ENCODE measurements at places on chromosomes 12 and 14.

- no peak for DNase-seq
Observed at GRCh38 chr14:37060496-37061260, 111.7 kb downstream of the SLC25A21 start.

GRCh38 chr14:36588788-36589187 is 6.4 kb upstream of the NKX2-8 start:
- no peak for DNase-seq

- DNase-seq, result no peak
Observed at GRCh38 chr14:58884442-58884841, 246.7 kb downstream of the DACT1 start.

DNA sequence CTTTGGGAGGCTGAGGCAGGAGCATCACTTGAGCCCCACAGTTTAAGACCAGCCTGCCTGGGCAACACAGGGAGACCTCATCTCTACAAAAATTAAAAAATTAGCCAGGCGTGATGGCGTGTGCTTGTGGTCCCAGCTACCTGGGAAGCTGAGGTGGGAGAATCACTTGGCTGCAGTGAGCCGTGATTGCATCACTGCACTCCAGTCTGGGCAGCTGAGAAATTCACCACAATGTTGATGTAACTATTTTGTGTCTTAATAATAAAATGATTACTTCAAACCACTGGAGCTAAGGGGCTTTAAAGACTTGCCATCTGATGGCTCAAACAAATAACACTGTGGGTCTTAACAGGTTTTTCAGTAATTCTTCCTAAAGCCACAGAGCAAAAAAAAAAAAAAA is 10.8 kb downstream of the ERH start:
- no peak for DNase-seq

DNA sequence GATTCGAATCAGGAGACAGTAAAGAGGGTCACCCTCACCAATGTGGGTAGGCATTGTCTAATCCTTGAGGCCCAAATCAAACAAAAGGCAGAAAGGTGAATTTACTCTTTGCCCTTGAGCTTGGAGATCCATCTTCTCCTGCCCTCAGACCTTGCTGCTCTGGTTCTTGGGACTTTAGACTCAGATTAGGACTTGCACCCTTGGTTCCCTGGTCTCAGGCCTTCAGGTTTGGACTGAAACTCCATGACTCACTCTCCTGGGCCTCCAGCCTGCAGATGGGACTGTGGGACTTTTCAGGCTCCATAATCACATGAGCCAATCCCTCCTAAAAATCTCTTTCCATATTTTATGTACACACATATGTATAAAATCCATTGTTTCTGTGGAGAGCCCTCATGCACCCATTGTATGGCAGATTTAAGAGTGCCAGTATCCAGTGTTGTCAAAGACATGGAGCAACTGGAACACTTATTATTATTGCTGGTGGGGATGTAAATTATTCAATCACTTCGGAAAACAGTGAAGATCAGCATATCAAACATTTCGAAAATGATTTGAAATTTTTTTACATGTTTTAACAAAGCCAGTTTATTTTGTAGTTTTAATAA is 48.7 kb downstream of the EID3 start:
- DNase-seq, result no peak

DNA sequence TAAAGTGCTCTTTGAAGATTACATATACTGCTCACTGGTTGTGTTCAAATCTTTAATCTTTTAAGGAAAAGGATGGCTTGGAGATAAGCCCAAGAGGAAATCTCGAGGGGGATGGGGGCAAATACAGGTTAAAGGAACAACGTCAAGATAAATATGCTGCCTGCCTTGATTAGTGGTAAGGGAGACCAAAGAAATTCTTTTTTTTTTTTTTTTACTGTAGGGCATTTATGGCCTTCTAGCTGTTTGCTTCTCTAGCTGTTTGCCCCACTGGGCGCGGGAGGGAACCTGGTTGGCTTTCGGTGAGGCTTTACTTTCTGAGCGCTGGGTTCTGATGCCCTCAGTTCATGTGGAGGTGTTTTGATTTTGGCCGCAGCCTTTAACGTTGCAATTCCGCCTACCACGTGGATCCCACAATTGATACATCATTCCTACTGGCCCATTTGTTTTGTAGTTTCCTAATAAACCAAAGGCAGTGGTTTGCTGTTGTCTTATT is 5.7 kb downstream of the CCND2 start:
- DNase-seq, result no peak

- DNase-seq, result no peak
Observed at GRCh38 chr12:3271146-3271545, 194.0 kb downstream of the TSPAN9 start.

- DNase-seq, result no peak
Observed at GRCh38 chr12:6963791-6964413, 6.6 kb downstream of the PHB2 start.

- DNase-seq, result no peak
Observed at GRCh38 chr12:47885566-47885965, 19.2 kb downstream of the VDR start.

DNA sequence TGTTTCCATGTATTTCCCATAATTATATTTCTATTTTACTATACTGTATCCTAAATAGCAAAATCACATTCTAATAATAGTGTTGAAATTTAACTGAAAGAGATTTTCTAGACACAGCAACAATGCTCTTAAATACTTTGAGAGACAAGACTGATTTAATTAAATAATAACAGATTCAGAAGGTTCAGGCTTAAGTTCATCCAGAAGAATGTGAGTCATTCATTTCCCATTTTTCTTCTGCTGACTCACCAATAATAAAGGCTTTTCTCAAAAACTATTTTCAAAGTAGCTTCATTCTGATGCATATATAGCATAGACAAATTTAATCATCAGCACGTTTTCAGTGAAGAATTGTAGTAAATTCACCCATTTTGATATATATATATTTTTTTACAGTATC is 481.4 kb downstream of the MDGA2 start:
- no peak for DNase-seq

DNA sequence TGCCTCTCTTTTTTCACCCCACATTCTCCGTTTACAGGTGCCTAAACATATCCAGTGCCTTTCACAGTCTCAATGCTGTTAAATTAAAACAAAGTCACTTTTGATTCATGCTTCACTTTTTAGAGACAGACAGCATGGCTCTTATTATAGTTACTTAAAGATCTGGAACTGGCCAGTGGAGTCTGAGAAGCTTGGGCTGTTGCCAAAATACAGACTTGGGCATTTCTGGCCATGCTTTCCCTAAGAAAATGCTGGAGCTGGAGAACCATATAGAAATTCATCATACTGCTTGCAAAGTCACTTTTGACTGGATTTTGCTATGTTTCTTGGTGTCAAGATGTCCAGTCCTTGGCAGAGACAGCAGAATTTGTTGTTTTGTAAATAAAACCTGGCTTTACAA is 12.2 kb upstream of the GPR68 start:
- DNase-seq, result no peak

GRCh38 chr14:96554315-96554910 is 52.2 kb downstream of the PAPOLA start:
- DNase-seq, result no peak

GRCh38 chr12:129378496-129378895 is 525.2 kb downstream of the GLT1D1 start:
- DNase-seq, result no peak

- DNase-seq, result no peak
Observed at GRCh38 chr14:47691829-47692228, 16.4 kb upstream of the MDGA2 start.

DNA sequence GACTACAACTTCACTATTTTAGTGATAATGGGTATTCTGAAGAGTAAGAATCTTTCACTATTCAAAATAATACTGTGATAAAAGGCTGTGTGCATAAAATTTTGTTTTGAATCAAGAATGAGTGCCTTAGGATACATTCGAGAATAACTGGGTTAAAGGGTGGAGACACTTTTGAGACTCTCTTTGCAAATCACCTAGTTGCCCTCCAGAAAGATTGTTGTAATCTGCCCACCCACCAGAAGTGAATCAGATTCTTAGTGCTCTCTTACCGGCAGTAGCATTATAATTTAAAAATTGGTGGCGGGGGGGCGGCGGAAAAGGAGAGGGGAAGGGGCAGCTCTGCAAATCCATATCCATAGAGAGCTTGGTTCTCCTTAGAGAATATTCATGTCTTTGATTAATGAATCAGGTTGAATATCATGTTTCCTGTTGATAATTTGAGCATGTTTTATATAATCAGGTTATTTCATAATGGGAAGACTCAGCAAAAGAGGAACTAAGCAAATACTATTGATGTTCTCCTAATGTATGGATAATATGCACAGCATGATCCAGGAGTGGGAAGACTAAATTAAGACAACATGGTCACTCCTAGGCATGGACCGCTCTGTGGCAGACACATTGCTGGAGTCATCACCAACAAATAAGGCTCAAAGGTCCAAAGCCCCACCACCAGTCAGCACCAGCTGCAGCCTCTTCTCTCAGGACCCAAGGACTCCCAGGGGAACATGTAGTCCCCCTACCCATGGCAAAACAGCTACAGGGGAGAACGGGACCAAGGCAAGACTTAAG is 62.7 kb upstream of the CHGA start:
- DNase-seq, result no peak

GRCh38 chr12:31120392-31121008 is 46.8 kb downstream of the DDX11 start:
- no peak for DNase-seq

GRCh38 chr14:105292826-105293711 is 7.7 kb downstream of the BRF1 start:
- DNase-seq, result no peak

DNA sequence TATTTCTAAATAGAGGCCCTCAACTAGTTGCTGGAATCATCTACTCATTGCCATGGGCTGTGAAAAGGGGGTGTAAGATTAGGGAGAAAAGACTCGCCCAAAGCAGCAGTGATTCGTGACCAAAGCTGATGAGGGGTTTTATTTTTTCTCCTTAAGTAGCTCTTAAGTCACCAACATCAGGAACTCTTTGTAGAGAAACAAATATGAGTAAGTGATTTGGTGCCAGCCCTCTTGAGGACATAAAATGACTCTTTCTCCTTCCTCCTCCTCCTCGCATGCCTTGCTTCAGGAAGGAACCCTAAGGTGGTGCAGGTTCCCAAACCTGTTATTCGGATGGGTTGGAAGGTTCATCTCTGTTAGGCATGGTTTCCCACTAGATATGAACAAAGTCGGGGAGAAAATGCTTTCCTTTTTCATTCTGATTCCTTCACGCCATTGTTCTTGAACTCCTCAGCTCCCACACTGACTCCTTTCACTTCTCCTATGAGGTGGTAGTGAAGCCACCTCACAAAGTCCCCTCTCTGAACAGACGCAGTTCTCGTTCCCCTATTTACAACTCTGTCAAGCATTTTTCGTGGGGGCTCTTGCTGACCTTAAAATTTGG is 113.4 kb downstream of the ETV6 start:
- DNase-seq, result no peak

DNA sequence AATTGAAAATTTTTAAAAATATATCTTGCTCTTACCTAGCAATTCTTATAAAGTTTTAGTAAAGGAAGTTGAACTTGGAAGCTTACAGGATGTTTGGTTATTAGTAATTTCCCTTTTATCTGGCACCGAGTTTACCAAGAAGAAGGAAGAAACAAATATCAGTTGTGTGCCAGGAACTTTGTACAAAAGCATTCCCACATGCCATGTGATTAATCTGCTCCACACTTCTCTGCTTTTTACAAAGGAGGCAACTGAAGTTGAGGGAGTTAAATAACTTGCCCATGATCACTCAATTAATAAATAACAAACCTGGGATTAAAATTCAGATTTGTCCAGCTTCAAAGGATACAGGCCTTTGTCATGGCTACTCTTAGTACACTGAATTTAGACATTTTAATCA is 122.5 kb upstream of the BCAT1 start:
- DNase-seq, result no peak

- no peak for DNase-seq
Observed at GRCh38 chr12:83036847-83037246, 350.1 kb downstream of the TMTC2 start.

DNA sequence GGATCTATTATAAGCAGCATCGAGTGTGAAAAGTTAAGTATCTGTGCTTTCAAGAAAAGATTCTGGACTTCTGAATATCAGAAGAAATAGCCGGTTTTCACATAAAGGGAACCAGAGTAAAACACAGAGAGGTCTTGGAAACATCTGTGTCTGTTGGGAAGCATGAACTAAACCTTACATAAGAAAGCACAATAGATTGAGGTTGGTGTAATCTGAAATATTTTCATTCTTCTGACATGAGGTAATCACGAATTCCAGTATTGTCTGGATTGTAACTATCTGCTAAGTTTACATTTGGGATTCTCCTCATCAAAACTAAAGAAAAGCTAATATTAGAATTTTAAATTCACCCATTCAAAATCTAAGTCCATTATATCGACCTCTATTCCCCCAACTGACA is 161.3 kb downstream of the CPNE8 start:
- no peak for DNase-seq

GRCh38 chr14:36658123-36659009 is 3.3 kb upstream of the PAX9 start:
- DNase-seq, result no peak

DNA sequence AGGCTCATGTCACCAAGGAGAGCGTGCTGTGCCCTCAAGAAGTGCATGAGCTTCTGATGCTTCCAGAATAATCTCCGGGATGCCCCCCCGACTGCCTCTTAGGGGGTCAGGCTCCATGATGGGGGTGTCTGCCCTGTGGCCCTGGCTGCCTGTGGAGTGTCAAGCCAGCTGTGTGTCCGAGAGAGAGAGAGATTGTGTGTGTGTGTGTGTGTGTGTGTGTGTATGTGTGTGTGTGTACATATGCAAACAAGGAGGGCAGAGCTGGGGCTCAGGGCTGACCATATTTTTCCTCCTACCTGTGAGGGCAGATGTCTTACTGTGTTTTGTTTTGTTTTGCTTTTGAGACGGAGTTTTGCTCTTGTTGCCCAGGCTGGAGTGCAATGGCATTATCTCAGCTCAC is 5.6 kb upstream of the ALDH2 start:
- no peak for DNase-seq

- DNase-seq, result no peak
Observed at GRCh38 chr14:56992332-56992820, 182.1 kb upstream of the OTX2 start.

- DNase-seq, result no peak
Observed at GRCh38 chr14:41925409-41925808, 318.7 kb downstream of the LRFN5 start.

DNA sequence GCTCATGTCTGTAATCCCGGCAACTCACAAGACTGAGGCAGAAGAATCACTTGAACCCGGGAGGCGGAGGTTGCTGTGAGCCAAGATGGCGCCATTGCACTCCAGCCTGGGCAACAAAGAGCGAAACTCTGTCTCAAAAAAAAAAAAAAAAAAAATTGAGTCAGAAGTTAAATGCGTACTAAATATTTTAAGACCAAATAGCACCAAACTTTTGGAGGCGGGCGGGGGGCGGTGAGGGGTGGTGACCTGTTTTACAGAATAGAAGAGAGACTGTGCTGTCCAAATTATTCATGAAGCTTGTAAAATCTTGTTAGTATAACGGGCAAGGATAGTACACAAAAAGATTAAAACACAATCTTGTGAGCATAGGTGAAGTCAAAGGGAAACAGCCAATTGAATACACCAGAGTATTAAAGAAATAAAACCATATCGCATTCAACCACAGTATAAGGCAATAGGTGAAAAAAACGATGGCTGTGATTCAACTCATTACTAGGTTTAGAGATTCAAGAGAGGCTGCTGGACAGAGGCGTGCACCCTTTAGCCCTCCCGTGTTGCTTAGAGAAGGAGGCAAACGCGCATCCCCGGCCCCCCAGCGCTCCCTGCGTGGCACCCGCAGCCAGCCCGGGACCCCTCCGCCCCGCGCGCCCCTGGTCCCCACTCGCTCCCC is 571 bp downstream of the ZNF891 start:
- DNase-seq, result no peak
